NCI-H1436 (cell line): ENCODE measurements at places on chromosomes 5 and 9.

- no peak for DNase-seq
Measured at GRCh38 chr5:25500635-25501034, 855.9 kb upstream of the CDH10 start.

DNA sequence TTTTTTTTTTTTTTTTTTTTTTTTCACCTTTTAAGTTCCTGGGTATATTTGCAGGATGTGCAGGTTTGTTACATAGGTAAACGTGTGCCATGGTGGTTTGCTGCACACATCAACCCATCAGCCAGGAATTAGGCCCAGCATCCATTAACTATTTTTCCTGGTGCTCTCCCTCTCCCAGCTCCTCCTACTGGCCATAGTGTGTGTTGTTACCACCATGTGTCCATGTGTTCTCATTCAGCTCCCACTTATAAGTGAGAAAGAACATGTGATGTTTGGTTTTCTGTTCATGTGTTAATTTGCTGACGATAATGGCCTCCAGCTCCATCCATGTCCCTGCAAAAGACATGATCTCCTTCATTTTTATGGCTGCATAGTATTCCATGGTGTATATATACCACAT is 350.5 kb downstream of the MAN2A1 start:
- no peak for DNase-seq

GRCh38 chr9:129309906-129310305 is 131.8 kb upstream of the IER5L start:
- DNase-seq, result no peak

GRCh38 chr9:95091601-95092261 is 225.8 kb downstream of the FANCC start:
- DNase-seq, result no peak

GRCh38 chr9:93949073-93949693 is 6.0 kb downstream of the BARX1 start:
- no peak for DNase-seq

GRCh38 chr5:146283344-146283761 is 55.3 kb upstream of the POU4F3 start:
- DNase-seq, result no peak

DNA sequence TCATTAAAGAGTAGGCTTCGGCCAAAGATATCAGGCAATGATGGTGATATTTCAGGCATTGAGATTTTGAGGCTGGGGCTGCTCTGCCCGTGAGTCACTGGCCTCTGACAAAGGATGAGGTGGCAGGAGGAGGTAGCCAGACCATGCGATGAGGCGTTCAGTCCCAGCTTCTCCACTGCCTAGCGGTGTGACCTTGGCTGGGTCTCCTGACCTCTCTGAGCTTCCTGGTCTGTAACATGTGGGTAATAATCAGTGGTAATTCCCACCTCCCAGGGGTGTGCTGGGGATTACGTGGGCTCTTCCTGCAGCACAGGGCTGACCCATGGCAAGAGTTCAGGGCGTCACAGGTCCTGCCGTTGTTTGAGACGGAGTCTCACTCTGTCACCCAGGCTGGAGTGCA is 73.2 kb upstream of the RAPGEF1 start:
- DNase-seq, result no peak

- DNase-seq, result no peak
Measured at GRCh38 chr5:169550227-169550626, 33.3 kb upstream of the SPDL1 start.

DNA sequence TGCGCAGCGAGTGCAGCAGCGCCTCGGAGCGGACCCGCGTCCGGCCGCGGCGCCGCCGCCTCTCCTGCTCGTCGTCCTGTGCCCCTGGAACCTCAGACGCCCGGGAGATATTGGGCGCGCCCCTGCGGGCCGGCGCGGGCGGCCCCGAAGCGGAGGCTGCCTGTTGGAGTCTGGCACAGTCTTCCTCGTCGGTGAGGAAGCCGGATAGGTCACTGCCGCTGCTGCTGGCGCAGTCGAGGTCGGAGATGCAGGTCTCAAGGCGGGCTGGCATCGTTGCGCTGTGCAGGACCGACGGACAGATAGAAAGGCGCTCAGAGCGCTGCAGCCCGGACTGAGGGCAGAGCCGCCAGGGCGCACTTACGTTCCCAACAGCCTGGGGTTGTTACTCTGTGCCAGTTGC is 344 bp downstream of the NEUROG1 start:
- DNase-seq, result no peak

DNA sequence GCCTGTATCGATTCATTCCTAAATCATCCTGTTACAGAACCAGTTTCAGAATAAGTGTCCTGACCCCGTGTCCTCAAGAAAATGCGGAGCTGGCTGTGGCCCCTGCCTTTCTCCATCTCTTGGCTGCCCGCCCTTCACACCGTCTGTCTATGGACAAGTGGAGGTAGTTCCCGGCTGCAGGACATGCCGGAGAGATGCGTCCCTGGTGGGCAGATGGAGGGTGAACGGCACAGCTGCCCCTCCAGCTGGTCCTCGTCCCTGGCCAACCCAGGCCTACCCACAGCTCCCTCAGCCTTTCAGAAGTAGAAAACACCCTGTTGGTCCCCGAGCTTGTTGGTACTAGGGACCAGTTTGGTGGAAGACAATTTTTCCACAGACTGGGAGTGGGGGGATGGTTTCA is 14.8 kb upstream of the EXOC3 start:
- DNase-seq, result no peak

DNA sequence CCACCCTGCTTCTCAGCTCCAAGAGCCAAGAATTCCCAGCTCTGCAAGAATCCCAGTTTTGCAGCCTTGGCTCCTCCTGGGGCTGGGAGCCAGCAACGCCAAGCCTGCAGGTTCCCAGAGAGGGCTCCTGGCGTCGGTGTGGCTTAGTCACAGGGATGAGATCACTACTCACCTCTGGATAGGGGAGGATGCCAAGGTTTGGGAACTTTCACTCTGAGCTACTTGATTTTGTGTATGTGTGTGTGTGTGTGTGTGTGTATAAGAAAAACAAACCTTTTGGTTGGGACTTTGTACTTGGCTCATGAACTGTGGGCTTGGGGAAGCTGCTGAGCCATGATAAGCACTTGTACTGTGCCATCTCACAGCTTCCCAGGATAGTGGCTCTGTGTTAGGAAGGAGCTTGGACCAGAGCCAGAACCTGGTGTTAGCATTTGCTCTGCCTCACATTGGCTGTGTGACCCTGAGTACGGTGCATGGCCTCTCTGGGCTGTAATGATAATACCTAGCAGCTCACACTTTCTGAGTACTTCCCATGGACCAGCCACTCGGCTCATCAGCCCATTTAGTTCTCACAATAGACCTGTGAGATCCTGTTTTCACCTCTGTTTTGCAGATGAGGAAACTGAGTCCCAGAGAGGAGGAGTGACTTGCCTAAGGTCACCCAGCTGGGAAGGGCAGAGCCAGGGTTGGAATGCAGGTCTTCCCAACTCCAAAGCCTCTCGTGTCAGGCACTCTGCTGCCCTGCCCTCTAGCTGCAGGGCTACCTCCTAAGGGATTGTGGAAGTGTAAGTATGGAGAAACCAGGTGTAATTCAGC is 41.4 kb upstream of the DAB2IP start:
- no peak for DNase-seq

DNA sequence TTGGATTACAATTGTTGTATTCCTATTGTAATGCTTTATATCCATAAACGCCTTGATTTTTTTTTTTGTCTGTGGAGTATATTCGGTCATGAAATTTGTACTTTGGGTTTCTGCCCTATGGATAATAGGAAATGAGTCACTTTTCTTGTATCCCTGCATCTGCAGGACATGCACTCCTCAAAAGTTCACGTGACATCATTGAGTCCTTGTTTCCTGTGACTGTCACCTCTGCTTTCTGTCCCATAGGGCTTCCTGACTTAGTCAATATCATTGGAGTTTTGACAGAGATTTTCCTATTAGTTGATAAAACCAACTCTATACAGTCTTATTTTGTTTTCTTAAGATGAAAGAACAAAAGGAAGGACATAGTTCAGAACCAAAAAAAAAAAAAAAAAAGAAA is 356.3 kb downstream of the MAT2B start:
- DNase-seq, result no peak

- no peak for DNase-seq
Measured at GRCh38 chr9:110443146-110443865, 105.6 kb upstream of the TXNDC8 start.

DNA sequence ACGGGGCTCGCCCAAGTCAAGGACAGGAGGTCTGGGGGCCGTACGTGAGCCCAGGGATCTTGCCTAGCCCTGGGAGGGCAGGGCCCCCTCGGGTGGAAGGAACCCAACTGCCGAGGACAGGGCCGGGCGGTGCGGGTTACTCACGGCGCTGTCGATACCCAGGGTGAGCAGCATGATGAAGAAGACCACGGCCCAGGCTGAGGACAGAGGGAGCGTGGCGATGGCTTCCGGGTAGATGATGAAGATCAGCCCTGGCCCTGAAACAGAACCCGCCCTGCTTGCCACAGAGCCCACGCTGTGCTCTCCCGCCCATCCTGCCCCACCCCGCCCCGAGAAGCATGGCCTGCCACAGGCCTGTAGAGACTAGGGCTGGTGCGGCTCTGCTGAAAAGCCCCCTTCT is 34.1 kb downstream of the SLC6A3 start:
- no peak for DNase-seq

DNA sequence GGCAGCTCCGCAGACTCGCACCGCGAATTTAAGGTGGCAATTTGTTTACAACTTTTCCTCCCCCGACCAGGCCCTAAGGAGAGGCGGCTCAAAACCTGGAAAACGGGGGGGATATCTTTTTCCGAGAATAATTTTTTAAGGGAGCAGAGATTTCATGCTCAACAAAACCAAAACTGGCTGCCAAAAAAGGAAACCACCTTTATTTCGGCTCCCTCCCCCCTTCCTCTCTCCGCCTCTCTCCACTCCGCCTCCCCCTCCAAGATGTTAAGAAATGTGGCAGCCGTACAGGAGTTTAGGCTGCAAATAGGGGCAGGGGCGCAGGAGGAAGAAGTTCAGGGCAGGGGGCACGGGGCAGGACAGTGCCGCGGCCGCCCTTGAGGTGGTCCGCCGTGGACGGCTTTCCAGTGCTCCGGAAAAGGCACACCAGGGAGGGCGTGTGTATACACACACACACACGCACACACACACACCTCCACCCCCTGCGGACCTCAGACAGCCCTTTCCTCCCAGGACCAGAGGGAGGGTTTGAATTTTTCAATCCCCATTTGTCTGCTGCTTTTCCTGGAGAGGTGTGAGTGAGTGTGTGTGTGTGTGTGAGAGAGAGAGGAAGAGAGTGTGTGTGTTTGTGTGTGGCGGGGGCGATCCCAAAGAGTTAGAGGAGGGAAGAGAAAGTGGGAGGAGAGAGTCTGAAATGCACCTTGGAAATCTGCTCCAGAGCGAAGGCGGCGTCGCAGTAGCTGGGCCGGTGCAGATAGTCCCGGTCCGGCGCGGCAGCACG is 9.1 kb downstream of the PTCH1 start:
- no peak for DNase-seq
